Stimulated activated naive CD4-positive, alpha-beta T cell (primary cell): ENCODE measurements at places on chromosomes 11 and 22.

- no peak for DNase-seq
Observed at GRCh38 chr11:27860811-27861210, 160.6 kb upstream of the BDNF start.

- DNase-seq, result no peak
Observed at GRCh38 chr11:61736310-61736709, 16.1 kb upstream of the MYRF start.

DNA sequence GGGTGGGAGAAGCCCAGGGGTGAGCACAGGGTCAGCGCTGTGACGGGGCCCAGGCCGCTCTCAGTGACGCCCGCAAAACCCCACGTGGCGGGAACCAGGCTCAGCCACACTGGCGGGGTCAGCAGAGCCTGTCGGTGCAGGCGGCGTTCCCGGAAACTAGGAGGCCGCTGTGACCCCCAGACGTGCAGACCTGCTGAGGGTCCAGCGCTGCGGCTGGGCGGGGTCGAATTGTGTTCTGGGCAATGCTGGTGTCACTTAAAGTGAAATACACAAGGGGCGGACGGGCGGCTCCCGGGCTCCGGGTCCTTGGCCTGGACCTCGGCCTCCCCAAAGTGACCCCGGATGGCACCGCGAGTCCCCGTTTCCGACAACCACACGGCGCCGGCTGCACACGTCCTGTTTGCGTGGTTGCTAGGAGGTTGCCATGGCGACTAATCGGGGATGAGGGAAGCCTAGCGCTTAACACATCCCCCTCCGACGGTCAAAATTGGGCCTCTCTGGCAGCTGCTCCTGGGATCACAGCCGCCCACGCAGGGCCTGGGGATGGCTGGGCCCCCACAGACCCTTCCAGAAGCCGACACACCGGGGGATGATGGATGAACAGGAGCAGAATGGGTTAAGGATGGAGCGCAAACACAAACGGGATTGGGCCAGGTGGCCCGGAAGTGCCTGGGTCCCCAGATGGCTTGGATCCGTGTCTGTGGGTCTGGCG, 81.7 kb upstream of the PRR5 start:
- DNase-seq, result peak; percentile 64

DNA sequence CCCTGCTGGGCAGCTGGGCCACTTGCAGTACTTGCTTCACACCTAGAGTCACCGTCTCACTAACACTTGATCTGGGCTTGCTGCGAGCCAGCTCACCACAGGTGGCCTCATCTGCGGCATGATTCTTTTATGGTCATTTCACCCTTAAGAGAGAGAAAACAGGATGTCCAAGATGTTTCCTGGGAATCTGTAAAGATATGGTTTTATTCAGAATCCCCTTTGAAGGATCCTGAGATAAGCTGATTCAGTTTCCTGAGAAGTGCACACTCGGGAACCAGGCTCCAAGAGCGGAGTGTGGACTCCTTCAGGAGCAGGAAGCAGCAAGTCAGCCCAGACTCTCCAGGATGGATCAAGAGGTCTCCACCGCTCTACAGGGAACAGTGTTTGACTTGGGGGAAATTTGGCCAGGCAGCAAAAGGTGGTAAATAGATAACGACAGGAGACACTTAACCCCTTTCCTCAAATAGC, 21.8 kb upstream of the TP53AIP1 start:
- DNase-seq, result no peak

DNA sequence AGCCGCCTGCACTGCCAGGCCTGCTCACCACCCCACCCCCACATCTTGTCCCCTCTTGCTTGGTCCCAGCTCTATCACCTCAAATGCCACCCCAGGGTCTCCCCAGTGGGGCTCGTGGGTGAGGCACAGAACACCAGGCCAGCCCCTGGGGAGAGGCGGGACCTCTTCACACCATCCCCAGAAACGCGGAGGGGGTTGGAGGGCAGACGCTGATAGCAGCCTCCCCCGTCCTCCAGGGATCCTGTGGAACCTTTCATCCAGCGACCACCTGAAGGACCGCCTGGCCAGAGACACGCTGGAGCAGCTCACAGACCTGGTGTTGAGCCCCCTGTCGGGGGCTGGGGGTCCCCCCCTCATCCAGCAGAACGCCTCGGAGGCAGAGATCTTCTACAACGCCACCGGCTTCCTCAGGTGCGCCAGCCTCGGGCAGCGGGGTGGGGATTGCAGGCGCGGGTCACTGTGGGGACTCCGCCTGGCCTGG, 5.8 kb downstream of the PKP3 start:
- DNase-seq, result no peak

GRCh38 chr11:134294664-134295063, 18.5 kb downstream of the GLB1L3 start:
- no peak for DNase-seq

- peak; percentile 44 for DNase-seq
Observed at GRCh38 chr11:128195057-128195751, 392.2 kb downstream of the ETS1 start.

DNA sequence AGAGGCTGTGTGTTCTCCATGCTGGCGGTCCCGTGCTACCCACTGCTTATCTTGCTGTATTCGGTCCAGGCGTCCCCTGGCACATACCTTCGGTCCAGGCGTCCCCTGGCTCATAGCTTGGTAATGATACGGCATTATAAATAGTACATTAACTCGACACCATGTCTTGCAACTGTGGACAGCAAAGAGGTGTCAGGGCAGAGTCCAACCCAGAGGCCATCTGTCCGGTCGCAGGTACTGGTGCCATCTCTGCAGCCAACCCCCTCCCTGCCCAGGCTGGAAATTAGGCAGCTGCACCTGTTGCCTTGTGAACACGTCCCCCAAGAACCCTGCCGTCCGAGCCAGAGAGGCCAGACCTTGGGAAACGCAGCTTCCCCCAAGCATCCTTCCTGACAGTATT, 634.3 kb downstream of the BRD1 start:
- DNase-seq, result no peak

GRCh38 chr11:65110354-65110861, 1.3 kb upstream of the TM7SF2 start:
- peak; percentile 92 for DNase-seq

DNA sequence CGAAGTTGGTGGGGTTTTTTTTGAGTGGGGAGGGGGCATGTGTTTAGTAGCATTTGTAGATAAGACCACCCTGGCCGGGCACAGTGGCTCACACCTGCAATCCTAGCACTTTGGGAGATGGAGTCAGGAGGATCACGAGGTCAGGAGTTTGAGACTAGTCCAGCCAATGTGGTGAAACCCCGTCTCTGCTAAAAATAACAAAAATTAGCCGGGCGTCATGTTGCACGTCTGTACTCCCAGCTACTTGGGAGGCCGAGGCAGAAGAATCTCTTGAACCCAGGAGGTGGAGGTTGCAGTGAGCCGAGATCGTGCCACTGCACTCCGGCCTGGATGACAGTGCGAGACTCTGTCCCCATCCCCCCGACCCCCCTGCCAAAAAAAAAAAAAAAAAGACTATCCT, 34.6 kb downstream of the CECR2 start:
- DNase-seq, result no peak

DNA sequence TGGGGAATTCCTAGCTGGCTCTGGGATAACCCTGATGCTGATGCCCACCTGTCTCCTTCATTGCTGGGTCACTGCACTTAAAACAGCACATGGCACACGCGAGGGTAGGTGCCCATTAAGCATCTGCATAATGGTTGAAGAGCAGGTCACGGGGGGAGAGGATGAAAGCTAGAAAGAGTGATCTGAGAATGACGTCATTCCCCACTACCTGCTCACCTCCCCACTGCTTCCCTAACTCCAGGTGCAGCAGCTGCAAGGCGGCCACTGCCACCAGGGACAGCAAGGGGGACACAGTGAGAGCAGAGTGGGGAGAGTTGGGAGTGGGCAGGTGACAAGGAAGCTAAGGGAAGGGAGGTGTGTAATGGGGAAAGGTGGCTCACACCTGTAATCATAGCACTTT, 27.0 kb downstream of the ADA2 start:
- no peak for DNase-seq

DNA sequence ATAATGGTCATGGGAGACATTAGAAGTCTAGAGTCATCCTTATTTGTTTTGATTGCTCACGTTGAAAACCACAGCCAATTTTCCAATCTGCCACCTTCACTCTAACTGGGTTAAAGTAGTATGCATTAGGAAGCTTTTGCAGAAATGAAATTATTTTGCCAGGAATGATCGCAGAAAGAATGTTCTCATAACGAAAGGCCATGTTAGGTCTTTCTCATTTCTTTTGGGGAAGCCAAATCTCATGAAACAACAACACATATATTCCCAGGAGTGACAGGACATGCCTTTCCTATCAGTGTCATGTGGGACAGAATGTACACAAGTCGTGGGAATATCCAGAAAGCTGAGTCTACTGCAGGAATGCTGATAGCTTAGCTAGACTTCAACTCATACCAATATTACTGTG, 386.3 kb downstream of the AASDHPPT start:
- DNase-seq, result no peak

- DNase-seq, result no peak
Observed at GRCh38 chr11:31617246-31617645, 107.7 kb downstream of the ELP4 start.

- no peak for DNase-seq
Observed at GRCh38 chr11:16854979-16855378, 116.5 kb downstream of the C11orf58 start.

GRCh38 chr11:45523760-45524159, 141.7 kb downstream of the CHST1 start:
- no peak for DNase-seq

- no peak for DNase-seq
Observed at GRCh38 chr22:47160781-47161520, 398.5 kb downstream of the TBC1D22A start.

GRCh38 chr11:10303558-10304363, 1.1 kb upstream of the ADM start:
- DNase-seq, result peak; percentile 55

- DNase-seq, result no peak
Observed at GRCh38 chr11:65636108-65637031, 1.5 kb upstream of the SIPA1 start.

GRCh38 chr11:66857927-66858185, 992 bp downstream of the LRFN4 start:
- no peak for DNase-seq

GRCh38 chr11:117700551-117700950, 96.5 kb downstream of the DSCAML1 start:
- no peak for DNase-seq
